ENCODE measurements at places on chromosomes 7 and 10. TPM values are rescaled to one million over a fixed set of nuclear protein-coding genes. Genes with fewer than 3 reads are reported as not detected.
A peak's percentile ranks its signal among the peaks of the same experiment; 100 is the strongest.

The MSS51 gene
- 0.57 TPM for total RNA-seq

The NUDT5 gene
- total RNA-seq, result 154 TPM

The ICA1 gene
- 15.1 TPM for total RNA-seq

The CYP3A4 gene
- total RNA-seq, result 0.11 TPM

The GPR26 gene
- 0.11 TPM for total RNA-seq

- no peak for DNase-seq
These were observed 207.8 kb upstream of the ETV1 start for GRCh38 chr7:14197280-14197679.

GRCh38 chr7:35723011-35723410 lies 28.1 kb upstream of the HERPUD2 start:
- peak; percentile 35 for DNase-seq

GRCh38 chr7:83821866-83822265 lies 172.9 kb upstream of the SEMA3E start:
- DNase-seq, result no peak

GRCh38 chr7:67438198-67438882 lies 441.7 kb downstream of the TYW1 start:
- DNase-seq, result no peak

DNA sequence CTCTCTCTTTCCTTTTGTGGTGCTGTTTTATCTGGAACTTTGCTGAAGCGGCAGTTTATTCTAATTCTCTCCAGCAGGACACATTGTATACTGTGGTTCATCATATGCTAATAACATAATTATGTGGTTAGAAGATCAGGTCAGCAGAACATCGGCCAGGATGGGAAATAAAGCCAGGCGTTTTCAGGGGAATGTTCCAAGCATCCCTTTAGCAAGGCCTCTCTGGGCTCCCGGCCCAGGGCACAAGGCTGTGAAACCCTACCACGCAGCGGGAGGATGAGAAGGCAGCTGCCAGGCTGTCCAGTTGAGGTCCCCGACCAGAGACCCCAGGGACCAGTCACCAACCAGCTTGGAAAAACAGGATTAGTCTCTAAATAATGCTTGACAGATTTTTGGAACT lies 112.2 kb upstream of the GALNT17 start:
- no peak for DNase-seq

- DNase-seq, result no peak
These were observed 183.8 kb upstream of the TBX20 start for GRCh38 chr7:35437619-35438275.

- DNase-seq, result no peak
These were observed 214.9 kb downstream of the IPMK start for GRCh38 chr10:58052772-58053171.

DNA sequence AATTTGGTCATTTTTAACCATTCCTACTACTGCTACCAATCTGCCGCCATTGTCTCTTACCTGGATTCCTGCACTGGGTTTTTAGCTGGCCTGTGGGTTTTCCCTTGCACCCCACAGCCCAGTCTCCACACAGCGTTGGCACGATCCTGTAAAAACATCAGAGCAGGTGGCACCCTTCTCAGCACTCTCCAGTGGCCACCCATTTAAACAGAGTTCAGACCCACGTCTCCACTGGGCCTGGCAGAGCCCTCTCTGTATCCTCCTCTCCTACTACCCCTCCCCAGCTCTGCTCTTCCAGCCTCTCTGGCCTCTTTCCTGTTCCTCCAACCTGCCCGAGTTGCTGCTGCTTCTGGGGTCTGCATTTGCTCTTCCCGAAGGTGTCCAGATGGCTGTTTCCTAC lies 259.4 kb downstream of the SDK1 start:
- DNase-seq, result no peak

GRCh38 chr7:149561072-149561471 lies 63.5 kb upstream of the ZNF746 start:
- DNase-seq, result no peak

DNA sequence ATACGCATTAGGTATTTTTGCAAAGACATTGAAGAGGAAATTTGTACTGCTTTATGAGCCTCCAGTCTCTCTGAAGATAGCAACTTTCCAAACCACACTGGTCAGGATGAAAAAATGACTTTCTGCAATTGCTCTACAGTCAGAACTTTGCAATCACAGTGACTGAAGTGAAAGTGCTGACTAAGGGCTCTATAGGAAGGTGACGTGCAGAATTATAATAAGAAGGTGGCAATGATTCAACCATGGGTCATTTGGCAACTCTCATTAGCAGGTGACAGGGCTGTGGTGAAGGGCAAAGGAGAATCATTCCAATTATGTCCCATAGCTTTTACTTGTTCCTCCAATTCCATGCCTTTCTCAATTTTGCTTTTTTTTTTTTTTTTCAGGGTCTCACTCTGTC lies 311.0 kb downstream of the ANKRD30A start:
- no peak for DNase-seq

- DNase-seq, result no peak
These were observed 528.1 kb downstream of the KIF20B start for GRCh38 chr10:90229486-90229885.

GRCh38 chr10:110355141-110355831 lies 50.6 kb upstream of the SMNDC1 start:
- no peak for DNase-seq

Data from Daoy (cell line).